Large intestine (tissue), 12 donors: ENCODE measurements at places on chromosomes 13 and 19. TPM values are rescaled to one million over a fixed set of nuclear protein-coding genes. Genes with fewer than 3 reads are reported as not detected.

DNA sequence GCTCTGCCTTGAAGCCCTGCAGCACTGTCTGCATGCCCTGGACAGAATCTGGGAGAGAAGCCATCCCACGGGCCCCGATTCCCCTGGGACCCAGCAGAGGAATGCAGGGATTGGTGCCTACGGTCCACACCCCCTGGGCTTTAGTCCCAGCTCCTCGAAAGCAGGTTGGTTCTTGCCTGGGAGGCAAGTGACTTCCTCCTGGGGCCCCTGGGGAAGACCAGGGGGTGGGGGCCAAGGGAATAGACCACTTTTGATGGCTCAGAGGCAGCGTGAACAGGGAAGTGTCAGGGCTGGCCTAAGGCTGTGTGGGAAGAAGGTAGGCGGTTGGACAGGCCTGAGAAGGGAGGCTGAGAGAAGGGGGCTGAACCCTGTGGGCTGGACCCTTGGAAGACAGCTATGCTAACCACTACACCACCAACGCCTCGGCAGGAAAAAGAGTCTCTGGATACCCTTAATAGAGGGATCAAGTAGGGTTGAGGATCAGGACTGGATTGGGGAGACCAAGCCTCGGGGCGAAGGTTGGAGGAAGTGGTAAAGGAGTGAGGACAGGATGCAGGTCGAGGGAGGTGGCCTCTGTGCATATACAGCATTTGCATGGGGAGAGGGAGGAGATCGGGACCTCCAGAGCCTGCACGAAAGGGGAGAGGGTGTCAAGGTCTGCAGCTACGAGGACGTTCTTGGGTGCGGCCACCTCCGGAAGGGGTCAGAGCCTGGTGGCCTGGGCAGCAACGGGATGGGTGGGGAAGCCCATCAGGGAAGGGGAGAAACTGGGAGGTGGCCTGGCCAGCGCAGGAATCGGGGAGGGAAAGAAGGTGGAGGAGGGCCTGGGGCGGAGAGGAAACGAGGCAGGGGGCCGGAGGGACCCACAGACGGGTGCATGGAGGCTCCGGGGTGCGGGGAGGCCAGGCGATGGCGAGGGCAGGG lies 709 bp downstream of the DPP9 start:
- peak overlapping the region; percentile 70 for H3K27ac ChIP-seq
- H3K36me3 ChIP-seq = peaks cover 37% of the 10 kb centered on the region
- H3K4me3 ChIP-seq = peak overlapping the region; percentile 97
- DNase-seq = no peak
- peaks cover 11% of the 10 kb centered on the region for H3K4me1 ChIP-seq
- H3K27me3 ChIP-seq = no peaks in the 10 kb centered on the region

DNA sequence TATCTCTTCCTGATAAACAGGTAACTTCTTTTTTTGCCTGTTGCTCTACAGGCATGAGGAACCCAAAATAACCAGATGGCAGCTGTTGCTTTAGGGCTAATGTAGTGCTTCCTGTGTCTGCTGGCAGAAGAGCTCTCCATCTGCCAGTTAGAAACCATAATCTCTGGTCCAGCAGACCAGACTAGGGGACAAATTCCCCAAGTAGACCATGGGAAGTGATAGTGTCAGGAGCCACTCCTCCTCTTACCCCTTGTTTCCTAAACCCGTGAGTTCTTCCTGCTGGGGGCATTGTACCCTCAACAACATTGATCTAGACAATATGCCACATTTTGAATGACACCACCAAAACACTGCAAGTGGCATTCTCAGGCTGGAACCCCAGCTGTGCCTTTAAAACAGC lies 135.9 kb downstream of the DLEU7 start:
- H3K27ac ChIP-seq = no peak overlapping the region
- H3K4me3 ChIP-seq = no peak overlapping the region
- H3K4me1 ChIP-seq = no peaks in the 10 kb centered on the region
- H3K27me3 ChIP-seq = no peaks in the 10 kb centered on the region
- DNase-seq = no peak

DNA sequence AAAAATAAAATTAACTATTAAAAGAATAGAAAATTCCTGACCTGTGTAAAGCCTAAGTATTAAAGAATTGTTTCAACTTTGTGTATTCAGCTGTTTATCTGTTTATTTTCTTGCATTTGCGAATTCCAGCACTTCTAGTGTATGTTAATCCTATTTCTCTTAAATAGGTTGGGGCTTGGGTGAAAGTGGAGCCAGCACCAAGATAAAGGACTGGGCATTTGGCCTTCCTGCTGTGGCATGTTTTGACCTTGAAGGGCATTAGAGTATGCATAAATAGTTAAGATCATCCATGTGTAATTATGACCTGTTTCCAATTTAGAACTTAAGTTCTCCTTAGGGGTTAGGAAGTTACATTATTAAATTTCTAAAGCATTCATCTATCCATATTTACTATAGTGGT lies 151.3 kb downstream of the NBEA start:
- H3K27ac ChIP-seq = no peak overlapping the region
- H3K4me3 ChIP-seq = no peak overlapping the region
- no peaks in the 10 kb centered on the region for H3K36me3 ChIP-seq
- H3K4me1 ChIP-seq = no peaks in the 10 kb centered on the region

GRCh38 chr13:34107806-34108205 lies 289.9 kb downstream of the RFC3 start:
- no peak overlapping the region for H3K27ac ChIP-seq
- DNase-seq = no peak
- H3K27me3 ChIP-seq = no peaks in the 10 kb centered on the region

The MBOAT7 gene
- 97.9 TPM for polyA plus RNA-seq

DNA sequence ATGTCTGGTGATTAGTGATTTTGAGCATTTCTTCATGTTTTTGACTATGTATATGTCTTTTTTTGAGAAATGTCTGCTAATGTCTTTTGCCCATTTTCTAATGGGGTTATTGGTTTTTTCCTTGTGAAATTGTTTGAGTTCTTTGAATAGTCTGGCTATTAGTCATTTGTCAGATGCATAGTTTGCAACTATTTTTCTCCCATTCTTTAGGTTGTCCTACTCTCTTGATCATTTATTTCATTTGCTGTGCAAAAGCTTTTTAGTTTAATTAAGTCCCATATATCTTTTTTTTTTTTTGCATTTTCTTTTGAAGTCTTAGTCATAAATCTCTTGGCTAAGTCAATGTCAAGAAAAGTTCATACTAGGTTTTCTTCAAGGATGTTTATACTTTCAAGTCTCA lies 449.8 kb downstream of the DACH1 start:
- no peak overlapping the region for H3K4me3 ChIP-seq
- H3K27ac ChIP-seq = no peak overlapping the region
- H3K4me1 ChIP-seq = no peaks in the 10 kb centered on the region
- no peak for DNase-seq
- no peaks in the 10 kb centered on the region for H3K27me3 ChIP-seq
